H9 (cell line): ENCODE measurements at places on chromosomes 16 and 17. TPM values are rescaled to one million over a fixed set of nuclear protein-coding genes. Genes with fewer than 3 reads are reported as not detected.
A peak's percentile ranks its signal among the peaks of the same experiment; 100 is the strongest.

GRCh38 chr17:41499714-41500113 is 5.7 kb downstream of the KRT13 start:
- no peak for DNase-seq

DNA sequence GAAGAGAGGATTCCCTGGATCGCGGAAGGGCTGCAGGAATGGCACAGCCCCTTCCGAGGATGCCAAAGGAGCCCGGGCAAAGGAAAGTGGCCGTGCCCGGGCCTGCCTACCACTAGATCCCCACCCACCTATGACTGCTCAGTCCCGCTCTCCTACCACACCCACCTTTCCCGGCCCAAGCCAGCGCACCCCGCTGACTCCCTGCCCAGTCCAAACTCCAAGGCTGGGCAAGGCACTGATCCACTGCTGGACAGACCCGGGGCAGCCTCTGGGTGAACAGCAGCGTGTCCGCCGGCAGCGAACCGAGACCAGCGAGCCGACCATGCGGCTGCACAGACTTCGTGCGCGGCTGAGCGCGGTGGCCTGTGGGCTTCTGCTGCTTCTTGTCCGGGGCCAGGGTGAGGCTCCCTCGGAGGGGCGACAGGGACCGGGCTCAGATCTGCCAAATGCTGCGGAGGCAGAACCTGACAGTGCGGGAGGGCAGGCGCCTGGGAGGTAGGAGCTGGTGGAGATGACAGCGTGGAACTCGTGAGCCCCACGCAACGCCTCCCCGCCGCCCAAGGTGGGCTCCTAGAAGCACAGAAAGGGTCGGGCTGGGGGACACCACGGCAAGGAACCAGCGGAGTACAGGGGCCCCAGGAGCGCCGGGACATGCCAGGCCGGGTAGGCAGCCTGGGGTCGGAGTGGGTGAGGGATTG is at the start of gene CES2:
CES2 (plus strand) TSS at position 203 of the 698 bp plus-strand sequence; CDS start at position 323, 120 bp downstream.
- no peak for DNase-seq

The SDK2 gene
- 7.9 and 9.1 TPM in 2 replicates for total RNA-seq

- DNase-seq: no peak
These were observed 18.5 kb downstream of the ENPP7 start for GRCh38 chr17:79749156-79749815.

The C16orf74 gene
- total RNA-seq: 4.9 and 5.6 TPM in 2 replicates

- DNase-seq: peak; percentile 87
These were observed 34.7 kb downstream of the MYO15A start for GRCh38 chr17:18143044-18143936.

The SCIMP gene
- total RNA-seq: not detected in 2 replicates

The KRTAP4-1 gene
- total RNA-seq: not detected in 2 replicates

DNA sequence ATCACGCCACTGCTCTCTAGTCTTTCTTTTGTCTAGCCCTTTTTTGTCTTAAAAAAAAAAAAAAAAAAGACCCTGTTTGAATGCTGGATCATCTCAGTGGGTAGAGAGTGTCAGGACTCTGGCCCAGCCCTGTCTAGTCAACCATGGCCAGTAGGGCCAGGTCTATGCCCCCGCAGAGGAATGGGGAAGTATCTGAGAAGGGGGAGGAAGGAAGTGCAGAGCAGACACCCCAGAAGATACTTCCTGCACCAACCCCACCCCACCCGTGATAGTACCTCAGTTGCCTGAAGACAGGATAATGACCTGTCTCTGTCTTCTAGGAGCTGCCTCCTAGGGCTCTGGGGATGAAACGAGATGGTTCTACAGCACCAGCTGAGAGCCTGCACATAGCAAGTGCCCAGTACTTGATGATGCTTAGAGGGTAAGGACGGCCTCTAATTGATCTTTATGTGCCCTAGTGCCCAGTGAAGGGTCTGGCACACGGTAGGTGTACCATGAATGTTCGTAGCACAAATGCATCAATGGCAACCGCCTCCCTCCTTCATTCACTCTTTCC is 55.4 kb downstream of the ABAT start:
- no peak for DNase-seq

The DHX40 gene
- total RNA-seq: 27.6 and 28.8 TPM in 2 replicates

- DNase-seq: no peak
These were observed 284.1 kb downstream of the C16orf95 start for GRCh38 chr16:87033021-87033471.

The VAT1L gene
- 33.8 and 34.1 TPM in 2 replicates for total RNA-seq

- DNase-seq: peak; percentile 87
These were observed 10.7 kb upstream of the CENPV start for GRCh38 chr17:16363749-16364536.

GRCh38 chr17:67138392-67138791 is 94.0 kb downstream of the CACNG1 start:
- no peak for DNase-seq

DNA sequence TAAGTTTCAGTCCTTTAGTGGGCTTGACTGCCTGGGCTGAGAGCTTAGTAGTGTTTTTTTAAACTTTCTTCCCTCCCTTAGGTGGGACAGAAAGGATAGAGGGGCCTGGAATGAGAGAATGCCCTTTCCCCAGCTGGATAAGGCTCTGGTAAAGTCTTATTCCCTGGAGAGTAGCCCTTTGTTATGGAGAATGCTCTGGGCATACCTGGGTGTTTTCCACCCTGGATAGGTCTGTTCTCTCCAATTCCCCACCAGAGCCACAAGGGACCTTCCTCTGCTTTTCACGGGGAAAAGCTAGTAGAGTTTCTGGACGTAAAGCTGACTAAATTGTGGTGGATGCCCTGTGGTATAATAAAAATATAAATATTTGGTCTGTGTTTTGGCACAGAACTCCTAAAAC is 164.1 kb downstream of the HS3ST4 start:
- peak; percentile 73 for DNase-seq

The FBXO39 gene
- total RNA-seq: not detected in 2 replicates

The RNF43 gene
- 0.42 and 0.72 TPM in 2 replicates for total RNA-seq

The RNF157 gene
- total RNA-seq: 7.7 and 9.9 TPM in 2 replicates

- no peak for DNase-seq
These were observed 4.4 kb downstream of the NSMCE1 start for GRCh38 chr16:27264151-27264550.

- DNase-seq: no peak
These were observed 71.1 kb downstream of the WWOX start for GRCh38 chr16:78170494-78170933.

The PYDC1 gene
- 0.70 and 2.1 TPM in 2 replicates for total RNA-seq

GRCh38 chr17:77027271-77027889 is 113.4 kb upstream of the SEC14L1 start:
- DNase-seq: no peak

DNA sequence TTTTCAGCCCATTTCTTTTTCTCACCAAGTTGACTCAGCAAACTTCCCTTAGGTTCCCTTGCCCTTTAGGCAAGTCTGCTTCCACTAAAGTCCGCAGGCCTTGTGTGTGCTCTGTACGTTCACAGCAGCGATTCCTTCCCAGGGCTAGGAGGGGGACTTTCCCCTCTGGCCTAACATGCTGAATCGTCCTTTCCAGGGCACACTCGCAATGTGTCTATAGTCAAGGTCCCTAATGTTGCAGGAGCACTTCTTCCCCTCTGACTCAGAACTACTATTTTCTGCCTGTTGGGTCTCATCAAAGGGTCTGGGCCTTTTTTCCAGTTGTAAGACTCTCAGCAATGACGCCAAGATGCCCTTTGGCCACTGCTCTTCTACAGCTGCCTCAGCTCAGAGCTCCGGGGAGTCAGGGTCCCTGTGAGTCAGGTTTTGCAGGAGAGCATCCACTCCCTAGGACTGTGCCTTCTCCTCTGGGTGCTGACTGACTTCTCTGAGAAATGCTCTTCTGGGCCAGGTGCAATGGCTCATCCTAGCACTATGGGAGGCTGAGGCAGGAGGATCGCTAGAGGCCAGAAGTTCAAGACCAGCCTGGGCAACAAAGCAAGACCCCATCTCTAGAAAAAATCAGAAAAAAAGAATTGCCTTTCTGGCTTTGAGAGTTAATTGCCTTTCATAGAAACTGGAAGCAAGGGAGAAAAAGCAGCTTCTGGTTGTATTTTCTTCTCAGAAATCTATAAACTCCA is 64.4 kb upstream of the TBX2 start:
- DNase-seq: no peak

DNA sequence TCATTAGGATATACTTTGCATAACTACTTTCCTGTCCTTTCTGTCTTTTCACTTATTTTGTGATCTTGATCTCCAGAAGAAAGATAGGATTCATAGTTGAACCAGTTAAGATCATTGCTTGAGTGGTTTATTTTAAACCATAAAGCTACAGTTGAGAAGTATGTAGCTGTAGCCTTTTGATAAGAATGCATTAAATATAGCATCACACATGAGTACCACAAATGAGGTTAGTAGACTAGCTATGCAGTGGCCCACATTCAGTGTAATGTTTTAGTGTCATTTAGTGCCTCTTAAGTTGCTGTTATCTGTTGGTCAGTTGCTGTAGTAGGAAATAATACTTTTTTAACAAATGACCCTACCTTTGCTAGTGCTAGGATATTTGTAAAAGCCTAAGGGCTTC is 1.3 kb downstream of the NLK start:
- DNase-seq: no peak

- no peak for DNase-seq
These were observed 29.5 kb downstream of the MBTD1 start for GRCh38 chr17:51230306-51230705.

The CD300E gene
- total RNA-seq: not detected in 2 replicates

DNA sequence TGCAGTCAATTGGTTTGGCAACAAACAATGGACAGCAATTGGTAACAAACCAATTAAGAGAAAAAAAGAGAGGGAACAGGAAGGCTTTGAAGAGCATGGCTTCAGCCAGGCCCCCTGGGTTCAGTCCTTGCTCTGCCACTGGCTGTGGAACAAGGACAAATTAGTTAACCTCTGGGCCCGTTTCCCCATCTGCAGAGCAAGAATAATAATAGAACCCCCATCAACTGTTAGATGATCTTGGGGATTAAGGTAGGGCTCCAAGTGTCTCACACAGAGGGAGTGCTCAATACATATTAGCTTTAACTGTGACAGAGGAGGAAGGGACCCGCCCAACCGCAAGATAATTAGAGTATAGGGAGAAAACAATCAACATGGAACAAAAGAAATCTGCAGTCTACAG is 55.2 kb downstream of the PECAM1 start:
- DNase-seq: no peak

- DNase-seq: no peak
These were observed 8.5 kb upstream of the ZFP3 start for GRCh38 chr17:5069724-5070123.
